ENCODE measurements at places on chromosomes 11 and 22.

GRCh38 chr22:17102297-17102667, 17.5 kb downstream of the IL17RA start:
- no peak for DNase-seq

DNA sequence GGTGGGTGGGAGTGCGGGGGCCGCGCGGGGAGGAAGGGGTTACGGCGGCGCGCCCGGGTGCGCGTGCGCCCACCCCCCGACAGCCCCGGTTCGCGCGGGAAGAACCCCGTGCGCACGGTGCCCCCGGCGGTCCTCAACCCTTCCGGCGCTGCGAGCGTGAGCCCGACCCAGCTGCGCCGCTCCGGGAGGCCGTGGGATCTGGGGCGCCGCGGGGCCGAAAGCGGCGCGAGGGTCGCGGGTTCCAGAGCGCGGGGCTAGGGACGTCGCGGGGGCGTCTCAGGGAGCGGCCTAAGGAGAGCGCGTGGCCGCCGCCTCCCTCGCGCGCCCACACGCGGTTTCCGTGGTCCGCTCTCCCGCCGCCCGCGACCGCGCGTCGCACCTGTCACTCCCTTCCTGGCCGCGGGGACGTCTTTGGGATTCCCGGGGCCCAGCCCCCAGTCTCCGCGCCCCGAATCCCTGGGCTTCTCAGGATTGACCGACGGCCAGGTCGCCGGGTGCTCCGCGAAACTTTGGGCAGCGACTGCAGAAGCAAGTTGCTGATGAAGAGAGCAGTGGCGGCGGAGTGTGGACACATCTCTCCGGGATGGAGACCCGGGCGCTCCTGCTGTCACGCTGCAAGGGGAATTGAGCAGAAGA, 582 bp downstream of the SREBF2 start:
- peak; percentile 19 for DNase-seq

GRCh38 chr11:124454552-124454951, 9.1 kb upstream of the OR8B8 start:
- no peak for DNase-seq

DNA sequence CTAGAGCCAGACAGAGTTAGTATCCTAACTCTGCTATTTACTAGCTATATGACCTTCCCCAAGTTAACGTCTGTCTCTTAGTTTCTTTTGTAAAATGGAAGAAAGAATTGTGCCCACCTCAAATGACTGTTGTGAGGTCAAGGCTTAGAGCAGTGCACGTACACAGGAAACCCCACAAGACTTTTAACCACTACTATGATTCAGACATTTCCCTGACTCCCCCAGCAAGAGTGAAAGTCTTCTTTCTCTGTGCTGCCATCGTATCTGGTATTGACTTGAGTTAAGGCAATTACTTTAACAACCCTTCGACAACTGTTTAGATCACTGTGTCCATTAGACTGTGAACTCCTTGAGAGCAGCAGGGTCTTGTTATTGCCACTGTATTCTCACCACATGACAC, 2.6 kb upstream of the OR52W1 start:
- no peak for DNase-seq

DNA sequence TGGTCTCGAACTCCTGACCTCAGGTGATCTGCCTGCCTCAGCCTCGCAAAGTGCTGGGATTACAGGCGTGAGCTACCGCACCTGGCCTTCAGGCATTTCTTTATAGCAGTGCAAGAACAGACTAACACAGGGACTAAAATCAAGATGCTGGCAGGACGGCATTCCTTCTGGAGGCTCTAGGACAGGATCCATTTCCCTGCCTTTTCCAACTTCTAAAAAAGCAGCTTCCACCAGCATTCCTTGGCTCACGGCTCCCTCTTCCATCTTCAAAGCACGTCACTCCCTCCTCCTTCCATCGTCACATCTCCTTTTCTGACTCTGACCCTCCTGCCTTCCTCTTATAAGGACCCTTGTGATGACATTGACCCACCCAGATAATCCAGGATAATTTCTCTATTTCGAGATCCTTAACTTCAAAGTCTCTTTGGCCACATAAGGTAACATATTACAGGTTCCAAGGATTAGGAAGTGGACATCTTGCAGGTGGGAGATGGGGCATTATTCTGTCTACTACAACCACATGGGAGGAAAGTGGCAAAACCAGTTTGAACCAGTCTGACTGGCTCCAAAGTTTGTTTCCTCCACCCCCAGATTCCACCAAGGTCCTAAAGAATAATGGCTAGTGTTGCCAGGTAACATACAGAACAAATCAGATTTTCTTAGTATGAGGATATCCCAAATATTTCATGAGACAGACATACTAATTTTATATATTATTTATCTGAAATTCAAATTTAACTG, 172.5 kb downstream of the MN1 start:
- DNase-seq = no peak
